ENCODE measurements at places on chromosomes 5 and 9.

DNA sequence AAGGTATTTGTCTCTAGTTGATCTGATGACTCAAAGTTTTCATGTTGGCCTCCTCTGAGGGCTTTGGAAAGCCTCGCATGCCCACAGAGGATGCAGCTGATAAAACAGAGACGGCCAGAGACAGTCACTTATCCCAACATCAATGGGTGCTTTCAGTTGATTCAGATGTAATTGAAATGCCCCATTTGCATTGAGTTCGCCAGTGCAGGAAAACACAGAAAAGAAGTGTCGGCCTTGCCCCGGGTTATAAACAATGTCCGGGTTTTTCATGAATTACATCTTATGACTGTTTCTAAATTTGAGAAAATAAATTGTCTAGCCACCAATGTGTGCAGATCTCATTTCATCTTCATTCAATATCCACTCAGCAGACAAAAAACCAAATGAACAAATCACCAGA, 42.2 kb upstream of the ICE1 start:
- DNase-seq, result no peak

DNA sequence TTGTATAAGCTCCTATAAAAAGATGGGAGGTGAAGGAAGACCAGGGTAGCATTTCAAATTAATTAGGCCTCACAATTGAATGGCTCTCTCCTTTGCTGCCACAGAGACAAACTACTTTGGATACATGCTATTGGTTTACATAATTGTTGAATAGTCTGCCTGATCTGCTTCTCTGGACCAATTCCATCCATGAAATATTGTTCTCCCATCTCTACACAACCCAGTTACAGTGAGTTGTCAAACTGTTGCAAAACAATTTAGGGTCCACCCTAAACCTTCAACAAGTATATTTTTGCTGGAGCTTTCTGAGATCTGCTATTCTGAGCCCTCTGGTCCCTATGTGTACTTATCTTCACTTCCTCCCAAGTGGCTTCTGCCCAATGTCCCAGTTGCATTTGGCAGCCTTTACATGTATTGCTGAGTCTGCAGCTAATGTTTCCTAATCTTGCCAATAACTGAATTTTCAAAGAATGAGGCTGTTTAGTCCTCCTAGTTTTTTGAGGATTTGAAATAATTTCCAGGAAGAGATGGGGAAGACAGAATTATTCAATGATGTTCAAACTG, 38.9 kb downstream of the AGTPBP1 start:
- no peak for DNase-seq

- no peak for DNase-seq
Observed at GRCh38 chr5:15502208-15502607, 2.2 kb downstream of the FBXL7 start.

GRCh38 chr5:40736103-40736875, 19.5 kb downstream of the TTC33 start:
- no peak for DNase-seq

- DNase-seq, result no peak
Observed at GRCh38 chr5:143168921-143169810, 234.3 kb downstream of the NR3C1 start.

DNA sequence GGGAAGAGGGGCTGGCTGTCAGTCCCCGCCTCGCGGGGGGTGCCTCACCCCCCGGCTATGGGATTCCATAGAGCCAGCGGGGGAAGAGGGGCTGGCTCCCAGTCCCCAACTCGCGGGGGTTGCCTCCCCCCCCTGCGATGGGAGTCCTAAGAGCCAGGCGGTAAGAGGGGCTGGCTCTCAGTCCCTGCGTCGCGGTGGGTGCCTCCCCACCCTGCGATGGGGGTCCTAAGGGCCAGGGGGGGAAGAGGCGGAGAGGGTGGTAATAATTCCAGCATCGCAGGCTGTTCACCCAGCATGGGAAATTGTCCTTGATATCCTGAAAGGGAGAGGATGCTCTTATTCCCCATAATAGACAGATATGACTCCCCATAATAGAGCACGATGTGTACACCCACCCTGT, 9.6 kb upstream of the LCN2 start:
- DNase-seq, result no peak

DNA sequence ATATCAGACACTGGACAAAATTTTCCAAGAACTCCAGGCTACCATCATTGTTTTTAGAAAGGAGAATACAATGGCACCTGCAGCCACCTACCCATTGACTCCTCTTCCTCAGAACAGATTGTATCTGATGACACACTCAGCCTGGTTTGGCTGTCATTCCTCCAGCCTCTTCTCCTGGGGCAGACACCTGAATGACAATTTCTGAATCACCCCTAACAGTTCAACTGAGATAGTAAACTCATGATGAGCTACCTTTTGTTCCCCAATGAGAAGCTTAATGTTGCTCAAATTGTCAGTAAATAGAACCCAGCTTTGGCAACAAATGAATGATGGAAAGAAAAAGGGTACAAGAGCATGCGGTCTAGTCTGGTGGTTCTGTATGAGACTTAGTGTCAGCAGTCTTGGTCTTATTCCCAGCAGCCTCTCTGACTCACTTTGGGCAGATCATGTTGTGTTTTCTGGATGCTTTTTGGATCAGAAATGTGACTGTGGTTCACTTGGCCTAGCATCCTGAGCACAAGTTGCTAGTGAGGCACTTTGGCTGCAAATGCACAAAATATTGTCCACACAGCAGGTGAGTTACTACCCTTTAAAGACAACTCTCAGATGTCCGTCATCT, 78.3 kb downstream of the MAMDC2 start:
- no peak for DNase-seq

DNA sequence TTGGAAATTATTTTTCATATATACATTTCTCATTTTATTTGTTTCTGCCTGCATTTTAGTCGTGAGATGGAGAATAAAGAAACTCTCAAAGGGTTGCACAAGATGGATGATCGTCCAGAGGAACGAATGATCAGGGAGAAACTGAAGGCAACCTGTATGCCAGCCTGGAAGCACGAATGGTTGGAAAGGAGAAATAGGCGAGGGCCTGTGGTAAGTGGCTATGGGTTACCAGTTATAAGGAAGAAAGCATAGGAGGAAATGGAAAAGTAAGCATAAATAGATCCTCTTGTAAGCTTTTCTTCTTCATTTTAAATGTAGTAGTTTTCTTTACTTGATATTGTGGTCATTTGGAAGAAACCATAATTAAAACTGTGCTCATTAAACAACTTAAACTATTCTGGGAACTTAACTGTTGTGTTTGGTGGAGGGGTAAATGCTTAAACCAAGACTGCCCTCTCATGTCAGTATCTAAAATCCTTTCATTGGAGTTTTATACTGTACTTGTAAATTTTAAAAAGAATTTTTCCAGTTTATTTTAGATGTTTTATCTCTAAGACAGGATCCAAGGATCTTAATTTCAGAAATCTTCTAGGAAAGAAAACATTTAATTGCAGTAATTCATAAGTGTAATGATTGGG, 41.3 kb downstream of the MAP3K1 start:
- DNase-seq, result no peak

DNA sequence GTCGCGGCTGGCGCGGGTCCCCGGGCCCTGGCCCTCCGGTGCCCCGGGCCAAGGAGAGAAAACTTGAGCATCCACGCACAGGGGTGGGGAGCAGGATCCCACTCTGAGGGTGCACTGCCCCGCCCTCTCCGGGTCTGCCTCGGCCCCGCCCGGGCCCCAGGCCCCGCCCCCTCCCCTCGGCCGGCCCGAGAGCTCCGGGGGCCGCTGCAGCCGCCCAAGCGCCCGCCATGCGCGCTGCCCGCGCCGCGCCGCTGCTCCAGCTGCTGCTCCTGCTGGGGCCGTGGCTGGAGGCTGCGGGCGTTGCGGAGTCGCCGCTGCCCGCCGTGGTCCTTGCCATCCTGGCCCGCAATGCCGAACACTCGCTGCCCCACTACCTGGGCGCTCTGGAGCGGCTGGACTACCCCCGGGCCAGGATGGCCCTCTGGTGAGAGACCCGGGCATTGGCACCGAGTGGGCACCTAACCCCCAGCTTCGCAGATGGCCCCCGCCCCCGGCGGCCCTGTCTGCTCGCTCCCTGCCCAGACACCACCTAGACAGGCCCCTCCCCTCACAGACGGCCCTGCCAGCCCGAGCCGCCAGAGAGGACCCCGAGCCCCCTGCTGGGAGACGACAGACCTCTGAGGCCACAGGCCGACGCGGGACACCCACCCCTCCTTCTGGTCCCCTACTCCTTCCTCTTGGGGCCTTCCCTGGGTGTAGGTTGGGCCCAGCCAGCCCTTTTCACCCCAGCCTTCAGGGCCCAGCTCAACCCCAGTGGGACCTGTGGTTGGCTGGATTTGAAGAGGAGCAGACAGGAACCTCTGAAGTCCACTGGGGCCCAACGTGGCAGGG, at the start of gene CERCAM:
TSS of gene CERCAM (plus strand) at position 207 of the 831 bp plus-strand sequence. CDS start at position 228, 21 bp downstream.
- peak; percentile 80 for DNase-seq

DNA sequence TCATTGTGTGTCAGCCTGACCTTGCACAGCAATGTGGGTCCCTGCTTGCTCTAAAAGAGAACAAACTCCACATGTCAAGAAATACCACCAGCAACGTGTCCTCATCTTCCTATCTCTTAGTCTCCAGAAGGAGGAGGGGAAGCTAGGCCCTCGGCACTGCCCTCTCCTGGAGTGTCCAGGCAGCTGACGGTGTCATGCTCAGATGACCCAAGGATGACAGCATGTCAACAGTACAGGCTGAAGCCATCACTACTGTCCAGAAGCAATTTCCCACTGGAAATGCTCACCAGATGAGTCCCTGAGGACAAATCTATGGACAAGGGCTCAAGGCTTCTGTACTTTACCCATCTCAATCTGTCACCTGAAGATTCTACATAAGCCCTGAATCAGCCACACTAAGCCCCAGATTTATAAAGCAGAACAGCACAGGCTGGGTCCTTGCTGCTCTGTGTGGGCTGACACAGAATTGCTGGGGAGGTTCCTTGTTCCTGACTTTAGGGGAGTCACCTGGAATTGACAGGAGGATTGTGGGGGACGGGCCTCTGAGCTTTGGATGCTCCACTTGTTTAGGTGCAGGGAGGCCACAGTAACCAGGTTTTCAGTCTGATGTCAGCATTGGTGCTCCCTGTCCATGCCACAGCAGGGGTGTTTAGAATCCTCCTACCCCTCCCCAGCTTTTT, 210.2 kb downstream of the DAB2IP start:
- DNase-seq, result no peak

GRCh38 chr9:82382887-82383616, 394.5 kb downstream of the SPATA31D1 start:
- DNase-seq, result no peak

GRCh38 chr5:55973296-55973695, 21.5 kb downstream of the IL6ST start:
- DNase-seq, result no peak

GRCh38 chr5:51475628-51476027, 92.4 kb downstream of the ISL1 start:
- DNase-seq, result no peak

DNA sequence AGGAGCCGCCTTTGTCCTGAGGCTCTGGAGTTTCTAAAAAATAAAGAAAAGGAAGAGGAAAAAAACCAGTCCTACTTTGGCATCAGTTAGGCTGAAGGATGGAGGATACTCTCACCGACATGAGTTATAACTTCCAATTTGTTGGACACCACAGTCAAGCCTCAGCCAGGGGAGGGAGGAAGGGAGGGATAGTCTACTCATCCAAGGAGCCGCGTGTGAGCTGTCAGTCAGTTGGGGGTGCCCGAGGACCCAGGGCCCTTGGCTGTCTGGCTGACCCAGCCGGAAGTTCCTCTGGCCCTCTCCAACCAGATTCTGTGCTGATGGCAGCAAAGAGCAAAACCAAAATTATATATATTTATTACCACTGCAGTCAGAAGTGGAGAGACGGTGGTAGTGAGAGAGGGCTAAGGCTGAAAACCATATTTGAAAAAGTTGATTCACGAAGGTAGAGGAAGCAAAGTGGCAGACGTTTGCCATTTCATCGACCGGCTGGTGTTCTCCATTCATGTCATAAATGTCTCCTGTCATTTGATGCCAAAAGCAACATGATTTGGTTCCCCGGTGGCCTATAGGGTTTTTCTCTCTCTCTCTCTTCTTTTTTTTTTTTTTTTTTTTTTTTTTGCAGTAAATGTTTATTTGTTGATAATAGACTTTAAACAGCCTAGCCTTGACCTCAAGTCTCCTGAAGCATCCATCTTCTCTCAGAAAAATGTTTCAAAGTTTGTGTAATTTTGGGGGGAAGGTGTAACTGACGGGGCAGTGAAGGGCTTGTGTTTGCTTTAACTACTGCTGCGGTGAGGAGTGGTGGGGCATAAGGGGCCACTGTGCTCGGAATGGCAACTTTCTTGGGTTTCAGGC, 7.6 kb downstream of the LMX1B start:
- no peak for DNase-seq

Measured in activated CD8-positive, alpha-beta memory T cell treated with anti-CD3 and anti-CD28 coated beads for 24 hours (primary cell).